ENCODE measurements at places on chromosomes 2 and 18. TPM values are rescaled to one million over a fixed set of nuclear protein-coding genes. Genes with fewer than 3 reads are reported as not detected.

PSME4 gene
- 42.0 TPM for total RNA-seq

TUBA4B gene
- total RNA-seq, result not detected

- DNase-seq, result no peak
Observed at GRCh38 chr2:183995632-183996031, 602.7 kb upstream of the ZNF804A start.

AFF3 gene
- 113 TPM for total RNA-seq

GRP gene
- not detected for total RNA-seq

DNA sequence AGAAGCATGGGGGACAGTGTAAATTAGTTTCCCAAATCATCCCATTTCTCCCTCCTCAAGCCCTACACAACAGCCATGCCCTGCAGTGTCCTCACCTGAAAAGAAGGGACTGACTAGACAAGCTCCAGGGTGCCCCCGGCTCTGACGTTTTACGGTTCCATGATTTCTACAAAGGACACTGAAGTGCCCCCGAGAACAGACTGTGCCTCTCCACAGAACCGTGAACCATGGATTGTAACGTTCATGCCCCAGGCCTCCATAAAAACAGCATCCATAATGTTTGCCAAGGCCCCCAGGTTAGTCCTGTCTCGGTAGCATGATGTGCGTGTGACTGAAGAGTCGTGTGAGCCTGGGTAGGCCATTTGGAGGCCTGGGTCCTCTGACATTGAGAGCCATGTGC lies 7.0 kb upstream of the ACOXL start:
- no peak for DNase-seq

GRCh38 chr2:96254571-96254970 lies 11.2 kb downstream of the TMEM127 start:
- no peak for DNase-seq

DNA sequence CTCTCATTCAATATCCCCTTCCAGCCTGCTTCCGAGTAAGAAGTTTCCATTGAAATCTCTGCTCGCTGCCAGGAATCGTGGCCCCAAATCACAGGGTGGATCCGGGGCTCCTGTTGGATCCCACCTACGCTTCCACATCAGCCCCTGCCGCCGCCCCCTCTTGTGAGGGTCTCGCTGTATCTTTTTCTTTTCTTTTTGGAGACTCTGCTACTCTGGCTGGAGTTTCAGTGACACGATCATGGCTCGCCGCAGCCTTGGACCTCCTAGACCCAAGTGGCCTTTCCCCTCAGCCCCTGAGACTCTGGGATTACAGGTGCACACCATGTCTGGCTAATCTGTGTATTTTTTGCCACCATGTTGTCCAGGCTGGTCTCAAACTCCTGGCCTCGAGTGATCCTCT lies 246.8 kb upstream of the PXDN start:
- no peak for DNase-seq

GRCh38 chr2:170298861-170299429 lies 121.0 kb downstream of the MYO3B start:
- no peak for DNase-seq

DNA sequence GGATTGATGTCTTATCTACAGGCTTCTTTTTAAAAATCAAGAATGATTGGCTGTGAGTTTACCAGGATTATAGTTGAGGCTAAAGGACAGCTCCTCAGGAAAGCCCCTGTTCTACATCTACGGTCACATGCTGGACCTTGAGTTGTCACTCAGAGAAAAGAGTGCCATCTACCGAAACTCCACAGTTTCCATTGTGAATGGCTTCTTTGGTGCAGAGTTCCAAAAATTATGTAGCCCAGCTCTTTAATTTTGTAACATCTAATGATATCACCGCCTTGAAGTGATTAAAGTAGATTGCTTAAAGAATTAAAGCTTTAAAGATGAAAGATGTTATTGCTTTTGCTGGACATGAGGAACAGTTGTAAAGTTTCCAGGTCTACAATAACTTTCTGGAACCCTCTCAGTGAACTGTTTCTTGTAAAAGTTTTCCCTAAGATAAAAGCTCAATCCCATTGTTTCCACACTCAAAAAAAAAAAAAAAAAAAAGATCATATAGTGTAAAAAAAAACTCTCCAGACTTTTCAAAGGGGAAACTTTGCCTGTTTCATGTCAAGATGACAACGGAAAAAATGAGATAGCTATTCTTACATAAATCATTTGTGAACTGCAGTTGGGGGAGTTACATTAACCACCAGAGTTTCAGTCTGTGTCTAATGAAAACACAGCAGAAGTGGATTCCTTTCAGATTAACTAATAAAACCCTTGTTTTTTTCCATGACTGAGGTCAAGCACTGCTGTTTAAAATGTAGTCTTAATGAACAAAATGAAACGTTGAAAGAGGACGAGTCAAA lies 4.3 kb downstream of the COL3A1 start:
- DNase-seq, result no peak

- DNase-seq, result no peak
Observed at GRCh38 chr2:78992807-78993517, 32.5 kb upstream of the REG3G start.

CTNNA2 gene
- total RNA-seq, result not detected
